BE2C (cell line): ENCODE measurements at places on chromosomes 2 and 18.

- DNase-seq = no peak
Measured at GRCh38 chr18:37422116-37422515, 143.5 kb downstream of the CELF4 start.

DNA sequence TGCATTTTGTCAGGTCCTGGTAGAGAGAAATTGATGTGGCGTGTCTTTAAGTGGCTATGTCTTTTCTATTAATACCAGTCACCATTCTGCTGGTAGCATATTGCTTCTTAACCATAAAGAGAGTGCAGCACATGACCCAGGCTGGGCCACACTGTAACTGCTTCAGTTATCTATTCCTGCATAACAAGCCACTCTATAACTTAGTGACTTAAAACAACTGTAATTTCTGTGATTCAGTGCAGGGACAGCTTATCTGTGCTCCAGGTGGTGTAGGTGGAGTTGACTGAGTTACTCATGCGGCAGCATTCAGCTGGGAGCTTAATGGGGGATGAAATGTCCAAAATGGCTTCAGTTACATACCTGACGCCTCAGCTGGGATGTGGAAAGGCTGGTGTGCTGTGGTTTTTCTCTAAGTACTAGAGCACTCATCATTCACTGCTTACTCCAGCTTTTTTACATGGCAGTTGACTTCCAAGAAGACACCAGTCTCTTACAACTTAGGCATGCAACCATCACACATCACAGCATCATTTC is 742.4 kb downstream of the SATB2 start:
- no peak for DNase-seq

DNA sequence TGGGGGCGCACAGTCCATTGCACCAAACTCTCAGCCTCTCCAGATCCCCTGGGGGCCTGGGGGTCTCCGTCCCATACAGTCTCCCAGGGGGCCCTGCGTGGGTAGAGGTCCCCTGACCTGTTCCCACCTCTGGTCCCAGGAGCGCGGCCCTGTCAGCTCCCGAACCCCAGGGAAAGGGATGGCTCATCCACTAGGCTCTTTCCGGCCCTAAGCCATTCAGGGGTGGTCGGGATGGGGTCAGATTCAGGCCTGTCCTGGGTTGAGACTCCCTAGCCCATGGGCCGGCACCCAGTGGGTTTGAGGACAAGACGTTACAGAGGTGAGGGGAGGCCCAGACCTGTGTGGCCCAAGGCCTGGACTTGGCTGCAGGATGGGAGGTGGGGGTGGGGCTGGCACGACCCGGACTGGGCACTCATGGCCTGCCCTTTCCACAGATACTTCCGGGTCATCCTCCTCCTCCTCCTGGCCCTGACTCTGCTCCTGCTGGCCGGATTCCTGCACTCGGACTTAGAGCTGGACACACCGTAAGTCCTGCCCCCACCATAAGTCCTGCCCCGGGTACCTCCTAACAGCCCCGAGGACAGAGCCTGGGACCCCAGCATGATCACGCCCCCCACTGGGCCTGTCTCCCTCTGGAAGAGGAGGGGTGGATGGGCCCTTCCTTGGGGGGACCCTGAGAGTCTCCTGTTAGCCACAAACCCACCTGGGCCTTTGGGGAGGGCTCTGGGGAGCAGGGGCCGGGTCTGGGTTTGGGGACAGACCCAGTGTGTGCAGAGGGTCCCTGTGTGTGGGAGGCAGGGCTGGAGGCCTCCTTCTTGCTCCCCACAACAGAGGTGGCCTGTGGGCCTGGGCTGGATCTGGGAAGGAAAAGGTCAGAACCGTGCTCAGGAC is 10.1 kb upstream of the NEU4 start:
- DNase-seq = peak; percentile 7

- no peak for DNase-seq
Measured at GRCh38 chr2:75522543-75523312, 38.0 kb downstream of the EVA1A start.

- no peak for DNase-seq
Measured at GRCh38 chr2:59259913-59260312, 1018.8 kb upstream of the FANCL start.

- no peak for DNase-seq
Measured at GRCh38 chr2:224157655-224158054, 118.6 kb upstream of the SERPINE2 start.

- no peak for DNase-seq
Measured at GRCh38 chr2:88654714-88655113, 27.4 kb upstream of the EIF2AK3 start.

DNA sequence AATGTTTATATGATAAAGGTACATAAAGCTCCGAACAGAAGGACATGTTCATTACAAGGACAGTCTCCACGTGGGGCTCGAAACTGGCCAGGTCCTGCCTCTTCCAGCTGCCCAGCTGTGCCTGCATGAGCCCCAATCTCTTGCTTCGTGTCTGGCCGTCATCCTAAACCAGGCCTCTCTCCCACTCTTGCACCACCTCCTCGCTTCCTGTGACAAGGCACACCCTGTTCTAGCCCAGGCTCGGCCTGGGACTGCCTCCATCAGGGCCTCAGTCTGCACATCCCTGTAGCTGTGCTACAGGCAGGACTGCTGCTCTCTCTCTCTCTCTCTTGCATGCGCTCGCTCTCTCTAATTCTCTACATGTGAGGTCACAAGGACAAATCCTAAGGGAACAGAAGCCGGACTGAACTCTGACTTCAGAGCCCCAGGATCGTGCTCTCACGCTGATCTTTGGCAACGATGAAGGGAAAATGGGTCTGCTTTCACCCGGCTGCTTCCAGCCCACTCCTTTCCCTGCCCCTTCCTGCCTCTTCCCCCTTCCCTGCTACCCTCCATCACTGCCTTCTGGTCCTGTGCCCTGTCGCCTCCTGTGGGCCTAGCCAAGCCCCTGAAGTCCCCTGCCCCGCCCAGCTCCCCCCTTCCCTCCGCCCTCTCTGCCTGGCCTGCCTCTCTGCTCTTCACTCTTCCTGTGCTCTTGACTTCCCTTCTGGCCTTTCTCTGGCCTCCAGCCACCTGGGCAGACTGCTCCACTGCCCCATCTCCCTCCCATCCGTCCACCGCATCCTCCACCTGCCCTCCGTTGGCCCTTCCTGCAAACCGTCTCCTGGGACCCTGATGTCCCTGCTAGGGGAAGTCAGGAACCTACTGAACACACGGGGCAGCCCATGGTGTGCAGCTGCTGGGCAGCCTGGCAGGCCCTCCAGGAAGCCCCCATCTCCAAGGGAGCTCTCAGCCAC is 7.8 kb upstream of the GPR55 start:
- no peak for DNase-seq

DNA sequence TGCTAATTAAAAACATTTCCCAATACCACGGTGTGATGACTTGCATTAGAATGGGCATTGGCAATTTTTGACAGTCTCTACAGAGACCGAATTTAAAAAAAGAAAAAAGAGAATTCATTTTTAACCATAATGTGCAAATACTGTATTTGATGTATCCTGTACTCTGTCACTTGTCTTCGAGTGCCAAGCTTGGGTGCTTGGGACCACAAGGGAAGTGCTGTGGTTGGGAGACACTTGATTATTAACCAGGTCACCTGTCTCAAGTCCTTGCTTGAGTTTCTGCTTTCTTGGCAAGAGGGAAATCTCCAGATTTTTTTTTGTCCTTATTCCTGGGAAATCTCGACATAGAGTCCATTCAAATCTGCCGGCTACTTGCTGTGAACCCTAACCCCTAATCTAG is 209.0 kb downstream of the MC4R start:
- no peak for DNase-seq

DNA sequence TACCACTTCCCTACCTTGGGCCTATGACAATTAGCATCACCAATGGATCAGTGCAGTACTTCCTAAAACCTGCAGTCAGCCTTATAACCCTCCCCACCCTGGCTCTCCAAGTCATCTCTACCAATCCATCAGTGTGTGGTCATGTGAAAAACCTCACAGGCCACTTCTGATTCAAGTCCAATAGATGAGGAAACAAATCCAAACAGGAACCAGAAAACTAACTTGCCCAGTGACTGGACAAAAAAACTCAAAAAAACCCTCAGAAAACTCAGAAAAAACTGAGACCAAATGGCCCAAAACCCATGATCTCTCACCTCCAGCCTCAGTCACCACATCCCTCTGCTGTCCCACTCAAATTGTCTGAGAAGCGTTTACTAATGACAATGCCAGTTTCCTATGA is 43.3 kb downstream of the TGFA start:
- no peak for DNase-seq

DNA sequence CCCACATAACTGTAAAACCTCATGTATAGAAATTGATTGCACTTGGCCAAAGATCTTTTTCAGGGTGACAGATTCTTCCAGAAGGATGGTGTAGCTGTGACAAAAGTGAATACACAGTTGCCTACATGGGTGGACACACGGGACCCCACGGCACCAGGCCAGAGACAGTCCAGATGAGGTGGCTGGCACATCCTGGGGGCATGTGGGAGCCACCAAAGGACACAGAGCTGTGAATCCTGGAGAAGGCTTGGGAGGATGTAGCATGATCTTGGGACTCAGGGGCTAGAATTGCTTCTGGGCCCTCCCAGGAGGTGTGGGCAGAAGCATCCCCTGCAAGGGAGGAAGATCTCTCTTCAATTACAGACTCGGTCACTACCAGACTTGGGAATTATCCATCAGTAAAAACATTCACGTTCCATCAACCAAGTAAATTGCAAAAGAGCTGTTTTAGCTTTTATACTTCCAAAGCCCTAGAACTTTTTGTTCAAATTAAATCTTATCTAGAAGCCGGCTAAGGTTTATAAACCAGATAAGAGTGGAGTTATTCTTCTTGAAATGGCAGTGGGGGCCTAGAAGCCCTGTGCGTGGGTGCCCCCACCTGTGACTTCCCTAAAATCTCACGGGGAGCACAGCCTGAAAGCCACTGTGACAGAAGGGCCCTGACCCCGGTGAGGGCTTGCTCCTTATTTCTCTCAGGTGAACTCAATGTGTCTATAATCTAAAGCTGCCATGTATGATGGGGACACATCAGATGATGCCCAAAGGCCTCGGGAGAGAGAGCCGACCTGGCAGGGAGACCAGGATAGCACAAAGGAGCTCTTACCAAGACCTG is 81.7 kb downstream of the SEPTIN10 start:
- no peak for DNase-seq

GRCh38 chr2:197869501-197870111 is 65.2 kb downstream of the PLCL1 start:
- DNase-seq = no peak

- peak; percentile 24 for DNase-seq
Measured at GRCh38 chr18:77765468-77765867, 515.8 kb downstream of the GALR1 start.

DNA sequence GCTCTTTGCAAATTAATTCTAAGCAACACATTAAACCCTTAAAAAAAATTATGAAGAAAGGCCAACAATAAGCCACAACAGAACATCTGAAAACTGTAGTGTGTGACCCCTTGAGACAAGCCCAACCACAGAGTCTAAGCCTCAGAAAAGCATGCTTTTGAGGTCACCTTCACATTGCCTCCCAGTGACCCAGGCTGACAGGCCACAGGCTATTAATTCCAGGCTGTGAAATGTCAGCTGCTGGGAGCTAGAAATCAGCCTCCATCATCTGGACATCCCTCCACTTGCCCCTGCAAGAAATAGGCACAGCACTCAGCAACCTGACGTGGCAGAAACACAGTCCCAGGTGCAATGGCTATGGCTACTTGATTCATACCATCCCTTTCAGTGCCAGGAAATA is 179.4 kb upstream of the ZFP36L2 start:
- peak; percentile 78 for DNase-seq

DNA sequence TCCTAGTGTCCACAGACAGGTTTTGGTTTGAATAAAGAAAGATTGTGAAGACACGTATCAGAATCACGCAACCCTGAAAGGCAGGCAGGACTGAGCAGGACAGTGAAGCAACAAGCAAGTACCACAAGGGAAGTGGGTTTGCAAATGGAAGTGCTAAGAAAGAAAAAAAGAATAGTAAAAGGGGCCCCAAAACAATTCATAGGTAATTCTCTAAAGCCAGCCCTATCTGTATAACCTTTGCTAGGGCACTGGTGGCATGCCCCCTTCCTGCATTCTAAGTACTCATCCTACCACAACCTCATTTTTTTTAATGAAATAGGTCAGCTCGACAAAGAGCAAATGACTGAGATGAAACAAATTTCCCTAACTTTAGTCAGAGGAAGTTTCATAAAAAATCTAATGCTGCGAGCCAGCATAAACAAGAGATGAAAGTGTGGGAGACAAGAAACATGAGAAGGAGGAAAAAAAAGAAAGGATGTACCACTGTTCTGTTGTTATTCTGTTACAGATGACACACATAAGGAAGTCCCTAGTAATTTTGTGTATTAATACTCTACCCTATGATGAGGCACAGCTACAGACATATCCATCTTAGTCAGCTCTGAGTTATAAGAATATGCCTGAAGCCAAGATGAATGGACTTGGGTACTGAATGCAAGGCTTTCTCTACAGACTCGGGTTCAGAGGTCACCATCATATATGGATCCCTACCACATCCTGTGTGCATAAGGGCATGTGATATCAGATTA is 32.2 kb downstream of the IKZF2 start:
- no peak for DNase-seq

GRCh38 chr2:64283641-64284361 is 139.6 kb upstream of the PELI1 start:
- DNase-seq = no peak

- DNase-seq = no peak
Measured at GRCh38 chr2:191894681-191895147, 47.8 kb upstream of the CAVIN2 start.

DNA sequence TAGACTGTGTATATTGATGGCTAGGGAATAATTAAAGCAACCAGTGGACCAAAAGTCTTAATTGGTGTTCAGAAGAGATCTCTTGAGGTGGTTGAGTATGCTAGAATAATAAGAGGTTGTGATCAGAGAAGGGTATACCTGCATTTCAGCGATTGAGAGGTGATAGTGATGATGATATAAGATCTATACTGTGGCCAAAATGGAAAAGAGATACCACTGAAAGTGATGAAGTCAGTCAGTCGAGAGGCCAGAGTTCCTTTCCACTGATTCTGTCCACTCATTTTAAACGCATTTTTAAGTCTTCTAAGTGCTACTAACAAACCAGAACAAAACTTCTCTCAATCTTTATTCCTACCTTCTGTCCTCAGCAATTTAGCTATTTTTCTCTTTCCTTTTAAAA is 32.9 kb downstream of the ACTR3 start:
- DNase-seq = no peak

DNA sequence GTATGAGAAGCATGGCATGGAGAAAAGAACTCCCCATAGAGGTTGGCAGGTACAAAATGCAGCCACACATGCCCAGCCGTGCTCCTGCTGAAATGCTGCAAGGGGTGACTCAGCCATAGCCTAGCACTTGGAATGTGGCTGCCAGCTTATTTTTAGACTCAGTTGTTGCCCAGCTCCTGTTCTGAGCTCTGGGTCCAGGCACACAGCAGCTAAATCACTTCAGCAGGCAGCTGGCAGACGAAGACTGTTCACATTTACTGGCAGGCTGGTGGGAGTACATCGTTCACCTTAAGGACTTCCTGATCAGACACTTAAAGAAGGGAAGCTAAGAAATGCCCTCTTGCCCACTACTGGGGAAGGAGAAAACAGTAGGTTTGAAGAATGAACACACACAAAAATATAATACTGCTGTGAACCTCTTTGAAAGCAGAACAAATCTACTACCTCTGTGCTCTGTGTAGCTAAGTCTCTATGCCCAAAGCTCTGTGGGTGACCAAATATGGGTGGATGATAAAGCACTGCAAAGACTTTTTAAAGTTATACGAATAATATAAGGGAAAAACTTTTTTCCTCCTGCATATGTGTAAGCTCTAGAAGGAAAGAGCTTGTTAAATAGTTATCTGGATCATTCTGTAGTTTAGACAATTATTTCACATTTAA is 146.1 kb downstream of the LNPK start:
- DNase-seq = no peak
